ENCODE measurements at places on chromosomes 16 and 17.

GRCh38 chr17:39219647-39220154 lies 6.0 kb downstream of the STAC2 start:
- DNase-seq = no peak

DNA sequence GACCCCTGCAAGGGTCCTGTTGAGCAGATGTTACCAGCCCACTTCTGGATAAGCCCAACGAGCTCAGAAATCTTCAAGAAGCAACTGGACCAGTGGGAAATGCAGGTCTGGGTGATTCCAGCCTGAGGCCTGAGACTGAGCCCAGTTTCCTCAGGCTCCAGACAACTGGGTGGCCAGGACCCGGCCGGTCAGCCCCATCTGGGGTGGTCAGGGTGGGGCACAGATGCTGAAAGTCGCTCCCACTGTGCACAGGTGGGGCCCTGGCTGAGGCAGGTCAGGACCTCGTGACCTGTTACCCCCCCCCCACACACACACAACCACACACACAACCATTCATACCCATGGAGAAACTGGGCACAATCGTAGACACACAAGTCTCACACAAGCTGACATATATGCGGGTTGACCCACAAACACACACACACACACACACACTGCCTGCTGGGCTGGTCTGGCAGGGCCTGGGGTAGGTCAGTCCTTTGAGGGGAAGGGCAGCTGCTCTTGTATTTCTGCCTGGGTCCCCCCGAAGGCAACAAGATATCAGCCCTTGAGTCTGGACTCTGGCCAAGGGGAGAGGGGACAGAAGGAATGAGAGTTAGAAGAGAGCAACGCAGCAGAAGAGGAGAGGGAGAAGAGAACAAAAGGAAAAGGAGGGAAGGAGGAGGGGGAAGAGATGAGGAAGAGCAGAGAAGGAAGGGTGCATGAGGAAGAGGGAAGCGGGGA lies 99.0 kb upstream of the CDH5 start:
- no peak for DNase-seq

DNA sequence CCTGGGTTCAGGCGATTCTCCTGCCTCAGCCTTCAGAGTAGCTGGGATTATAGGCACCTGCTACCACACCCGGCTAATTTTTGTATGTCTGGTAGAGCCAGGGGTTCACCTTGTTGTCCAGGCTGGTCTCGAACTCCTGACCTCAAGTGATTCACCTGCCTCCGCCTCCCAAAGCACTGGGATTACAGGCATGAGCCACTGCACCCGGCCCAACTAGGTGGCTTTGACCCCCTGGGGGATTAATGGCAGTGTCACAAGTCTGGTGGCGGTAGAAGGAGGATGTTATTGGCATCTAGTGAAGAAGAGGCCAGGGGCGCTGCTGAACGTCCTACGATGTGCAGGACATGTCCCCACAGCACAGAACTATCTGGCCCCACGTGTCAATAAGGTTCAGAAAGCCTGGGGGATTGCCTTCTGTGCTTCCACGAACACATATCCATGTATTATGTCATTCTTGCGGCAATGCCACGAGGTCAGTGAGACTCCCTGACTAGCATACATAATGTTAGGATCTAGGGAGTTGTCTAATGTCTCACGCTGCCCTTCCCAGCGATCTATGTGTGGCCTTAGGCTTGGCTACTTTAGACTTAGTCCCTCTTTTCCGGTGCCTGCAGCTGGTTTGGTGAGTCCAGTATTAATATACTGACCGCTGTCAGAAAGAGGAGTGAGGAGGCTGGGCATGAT lies 75.8 kb downstream of the ABCC6 start:
- no peak for DNase-seq

DNA sequence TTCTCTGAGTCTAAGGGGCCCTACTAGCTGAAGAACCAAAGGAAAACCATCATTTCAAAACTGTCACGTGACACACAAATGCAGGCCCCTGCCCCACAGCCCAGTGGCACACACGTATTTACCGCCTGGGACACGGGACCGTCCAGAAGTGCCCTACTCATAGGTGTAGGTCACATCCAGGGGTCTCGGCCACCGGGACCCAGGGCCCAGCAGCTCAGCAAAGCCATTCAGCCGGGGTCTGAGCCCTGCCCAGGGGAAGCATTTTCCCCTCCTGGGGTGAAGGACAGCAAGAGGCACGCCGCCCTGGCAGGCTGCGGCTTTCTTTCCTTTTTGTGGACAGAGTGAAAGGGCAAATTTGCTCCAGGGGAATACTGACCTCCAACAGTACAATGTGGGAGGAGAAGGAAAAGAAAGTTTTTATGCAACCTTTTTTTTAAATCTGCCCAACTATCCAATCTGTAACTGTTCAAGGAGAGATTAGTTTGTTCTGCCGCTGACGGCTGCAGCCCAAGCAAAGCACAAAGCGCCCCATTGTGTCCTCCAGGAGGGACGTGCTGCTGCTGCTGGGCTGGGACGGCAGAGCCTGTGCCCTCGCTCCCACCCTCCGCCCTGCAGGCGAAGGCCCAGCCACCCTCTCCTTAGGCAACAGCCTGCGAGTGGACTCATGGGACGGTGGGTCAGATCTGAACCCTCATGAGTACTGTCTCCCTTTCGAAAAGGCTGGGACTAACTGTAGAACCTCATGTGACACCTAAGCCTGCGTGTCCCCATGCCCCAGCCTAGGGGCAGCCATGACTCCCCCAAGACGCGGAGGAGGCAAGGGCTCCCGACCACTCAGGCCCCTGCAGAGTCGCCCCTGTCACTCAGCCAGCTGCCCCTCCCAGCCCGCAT lies 21.3 kb downstream of the SLC7A5 start:
- DNase-seq = no peak

DNA sequence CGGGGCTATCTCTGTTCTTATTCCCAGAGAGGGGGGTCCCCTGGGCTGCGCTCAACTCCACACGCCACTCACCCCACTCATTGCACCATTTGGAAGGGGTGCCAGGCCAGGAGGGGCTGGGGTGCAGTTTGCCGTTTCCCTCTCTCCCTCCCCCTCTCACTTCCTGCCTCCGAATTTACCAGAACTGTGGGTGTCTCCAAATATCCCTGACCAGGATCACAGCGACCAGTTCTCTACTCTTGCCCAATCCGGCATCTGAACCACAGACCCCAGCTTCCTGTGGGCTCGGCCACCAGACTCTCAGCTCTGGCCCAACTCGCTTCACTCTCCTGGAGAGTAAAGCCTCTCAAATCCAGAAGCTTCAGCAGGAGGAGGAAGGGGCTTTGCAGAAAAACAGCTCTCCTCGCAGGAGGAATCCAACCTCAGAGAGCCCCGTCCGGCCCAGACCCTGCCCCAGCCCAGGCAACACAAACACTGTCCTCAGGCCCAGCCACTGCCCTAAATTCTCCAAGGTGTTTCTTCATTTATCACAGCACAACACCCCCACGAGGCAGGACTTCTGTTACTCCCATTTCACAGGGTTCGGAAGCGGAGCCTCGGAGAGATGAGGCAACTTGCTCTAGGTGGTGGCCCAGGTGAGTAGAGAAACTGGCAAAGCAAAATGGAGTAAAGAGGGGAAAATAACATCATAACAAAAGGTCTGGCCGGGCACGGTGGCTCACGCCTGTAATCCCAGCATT lies 423 bp upstream of the ASGR2 start:
- no peak for DNase-seq

- DNase-seq = no peak
Observed at GRCh38 chr16:50285406-50286003, 19.2 kb downstream of the ADCY7 start.

DNA sequence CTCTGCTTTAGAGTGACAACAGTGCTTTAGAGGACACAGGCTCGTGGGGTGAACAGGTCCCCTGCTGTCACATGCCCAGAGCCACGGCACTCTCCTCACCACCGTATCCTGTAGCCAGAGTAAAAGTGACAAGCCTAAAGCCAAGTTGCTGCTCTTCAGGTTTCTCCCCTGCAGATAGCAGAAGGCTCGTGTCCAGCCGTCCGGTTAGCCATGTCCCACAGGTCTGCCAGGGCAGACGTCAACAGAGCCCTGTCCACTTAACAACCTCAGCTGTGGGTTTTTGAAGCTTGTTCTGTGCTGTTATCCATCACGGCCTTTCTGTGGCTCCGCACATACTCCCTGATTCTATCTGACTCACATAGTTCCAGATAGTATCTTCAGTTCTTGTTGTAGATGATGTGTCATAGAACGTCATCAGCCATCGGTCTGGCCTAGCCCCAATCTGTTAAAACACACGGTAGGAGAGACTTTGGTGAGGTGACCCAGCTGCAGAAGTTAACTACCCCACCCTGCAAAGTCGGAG lies 100.7 kb downstream of the SOCS1 start:
- no peak for DNase-seq

DNA sequence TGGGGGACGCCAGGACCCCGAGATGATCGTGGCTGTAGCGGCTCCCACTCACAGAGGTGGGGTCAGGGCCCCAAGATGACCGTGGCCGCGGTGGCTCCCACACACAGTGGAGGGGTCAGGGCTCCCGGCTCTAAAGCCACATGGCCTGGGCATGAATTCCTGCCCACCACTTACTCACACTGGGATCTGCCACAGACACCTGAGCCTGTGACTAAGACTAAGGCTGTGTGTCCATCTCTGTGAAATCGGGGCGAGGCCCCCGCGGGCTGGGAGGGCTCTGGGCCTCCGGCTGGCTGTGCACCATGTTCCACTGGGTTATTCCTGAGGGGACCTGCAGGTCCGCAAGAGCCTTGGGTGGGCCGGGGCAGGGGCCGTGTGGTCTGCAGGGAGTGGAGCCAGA lies 18.5 kb downstream of the ZFPM1 start:
- no peak for DNase-seq

GRCh38 chr17:38429476-38430100 lies 1.3 kb downstream of the ARHGAP23 start:
- DNase-seq = no peak

GRCh38 chr17:2889256-2889655 lies 93.0 kb downstream of the RAP1GAP2 start:
- DNase-seq = no peak

GRCh38 chr17:78999056-78999768 lies 10.4 kb downstream of the CANT1 start:
- no peak for DNase-seq

- DNase-seq = no peak
Observed at GRCh38 chr16:82384017-82384416, 214.0 kb upstream of the MPHOSPH6 start.

DNA sequence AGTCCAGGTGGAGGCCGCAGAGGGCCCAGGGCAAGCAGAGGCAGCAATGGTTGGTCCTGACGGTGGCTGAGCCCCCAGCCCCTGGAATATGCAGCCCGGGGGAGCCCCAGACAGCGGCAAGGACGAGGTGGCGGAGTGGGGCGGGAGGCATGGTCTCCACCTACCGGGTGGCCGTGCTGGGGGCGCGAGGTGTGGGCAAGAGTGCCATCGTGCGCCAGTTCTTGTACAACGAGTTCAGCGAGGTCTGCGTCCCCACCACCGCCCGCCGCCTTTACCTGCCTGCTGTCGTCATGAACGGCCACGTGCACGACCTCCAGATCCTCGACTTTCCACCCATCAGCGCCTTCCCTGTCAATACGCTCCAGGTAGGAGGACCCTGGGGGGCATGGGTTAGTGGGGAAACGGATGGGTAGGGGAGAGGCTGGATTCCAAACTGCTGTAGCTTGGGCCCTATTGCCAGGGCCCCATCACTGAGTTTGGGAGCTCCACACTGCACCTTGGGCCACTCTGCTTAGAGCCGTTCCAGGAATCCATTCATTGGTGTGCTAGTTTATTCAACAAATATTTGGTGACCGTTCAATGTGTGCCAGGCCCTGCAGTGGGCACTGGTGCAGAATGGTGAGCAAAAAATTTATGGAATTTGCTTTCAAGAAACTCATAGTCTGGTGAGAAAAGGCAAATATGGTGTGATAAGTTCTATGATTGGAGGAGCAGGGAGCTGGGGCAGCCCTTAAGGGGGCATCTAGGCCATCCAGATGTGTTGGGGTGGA lies 3.8 kb downstream of the RASL10B start:
- DNase-seq = no peak

DNA sequence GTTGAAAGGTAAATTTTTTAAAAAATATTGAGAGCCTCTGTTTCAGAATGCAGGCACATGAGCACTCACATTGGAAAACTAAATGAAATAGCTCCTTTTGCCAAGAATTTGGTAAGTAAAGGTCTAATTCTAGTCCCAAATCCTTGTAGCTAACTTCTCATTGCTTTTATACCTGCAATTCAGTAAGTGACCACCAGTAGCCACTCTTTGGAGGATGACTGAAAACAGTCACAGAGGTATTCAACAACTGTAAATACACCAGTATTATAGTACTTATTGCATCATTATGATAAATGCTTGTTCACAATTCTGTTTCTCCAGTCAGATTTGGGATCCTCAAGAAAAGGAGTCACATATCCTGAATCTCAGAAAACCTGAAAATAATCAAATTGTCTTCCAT lies 562.4 kb upstream of the CDH11 start:
- no peak for DNase-seq

- no peak for DNase-seq
Observed at GRCh38 chr16:70490261-70490660, 33.1 kb downstream of the COG4 start.
